Stimulated activated CD8-positive, alpha-beta memory T cell treated with anti-CD3 and anti-CD28 coated beads, Interleukin-15, amount 100 ng/mL, for 24 hours (primary cell): ENCODE measurements at places on chromosomes 11 and 22.

GRCh38 chr11:112115386-112115785, 28.7 kb downstream of the SDHD start:
- no peak for DNase-seq

GRCh38 chr22:33640900-33641299, 279.4 kb downstream of the LARGE1 start:
- no peak for DNase-seq

GRCh38 chr11:35605706-35606105, 12.6 kb upstream of the FJX1 start:
- no peak for DNase-seq

DNA sequence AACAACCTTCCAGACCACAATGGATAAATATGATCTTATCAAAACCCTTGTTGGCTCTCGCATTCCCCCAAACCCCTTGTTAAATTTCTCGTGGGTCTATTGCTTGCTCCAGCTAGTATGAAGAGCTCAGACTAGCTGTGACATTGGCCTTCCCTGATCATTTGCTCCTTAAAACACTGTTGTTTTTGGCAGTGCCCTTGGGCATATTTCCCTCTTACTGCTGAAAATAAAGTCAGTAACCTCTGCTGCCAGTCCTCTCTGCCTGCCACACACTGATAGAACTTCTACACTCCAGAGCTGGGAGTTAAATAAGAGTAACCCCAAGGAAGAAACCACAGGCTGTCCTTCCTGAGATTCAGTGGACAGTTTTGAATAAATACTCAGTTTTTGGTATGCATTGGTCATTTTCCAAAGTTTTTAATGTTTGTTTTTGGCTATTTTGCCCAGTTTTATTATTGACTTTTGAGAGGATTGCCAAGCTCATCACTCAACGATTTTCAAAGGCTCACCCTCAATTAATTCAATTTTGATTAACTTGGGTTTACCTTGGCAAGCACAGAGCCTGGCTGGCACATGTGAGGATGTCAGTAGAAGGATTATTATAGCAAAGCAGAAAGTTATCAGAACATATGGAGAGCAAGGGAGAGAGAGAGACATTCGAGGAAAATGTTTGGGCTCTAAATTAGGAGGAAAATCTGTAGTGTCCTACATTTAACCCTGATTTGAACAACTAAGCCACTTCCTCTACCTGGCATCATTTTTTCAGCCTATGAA, 84.3 kb upstream of the SYN3 start:
- no peak for DNase-seq

- DNase-seq, result no peak
Observed at GRCh38 chr22:42317008-42317407, 46.6 kb upstream of the TCF20 start.

- no peak for DNase-seq
Observed at GRCh38 chr11:105774899-105775298, 165.0 kb downstream of the GRIA4 start.

- no peak for DNase-seq
Observed at GRCh38 chr11:47060807-47061206, 115.9 kb downstream of the ARFGAP2 start.

DNA sequence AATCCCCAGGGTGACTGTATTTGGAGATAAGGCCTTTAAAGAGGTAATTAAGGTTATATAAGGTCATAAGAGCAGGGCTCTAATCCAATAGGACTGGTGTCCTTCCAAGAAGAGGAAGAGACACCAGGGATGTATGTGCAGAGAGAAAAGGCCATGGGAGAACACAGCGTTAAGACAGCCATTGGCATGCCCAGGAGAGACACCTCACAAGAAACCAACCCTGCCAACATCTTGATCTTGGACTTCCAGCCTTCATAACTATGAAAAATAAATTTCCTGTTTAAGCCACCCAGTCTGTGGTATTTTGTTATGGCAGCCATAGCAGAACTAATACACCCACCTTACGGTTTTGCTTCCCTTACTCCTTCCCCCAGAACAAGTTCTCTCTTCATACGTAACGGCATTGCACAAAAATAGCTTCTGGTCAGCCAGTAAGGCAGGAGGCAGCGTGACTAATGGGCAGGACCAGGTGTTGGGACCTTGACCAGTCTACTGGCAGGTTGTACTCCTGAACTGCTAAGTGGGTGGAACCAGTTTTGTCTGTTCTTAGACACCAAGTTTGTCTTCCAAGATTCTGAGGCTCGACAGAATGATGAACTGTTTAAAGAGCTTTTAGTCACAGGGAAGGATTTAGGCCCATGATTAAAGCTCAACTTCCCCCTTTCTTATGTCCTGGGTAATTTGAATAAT, 31.9 kb upstream of the UPB1 start:
- DNase-seq, result no peak

GRCh38 chr11:60931917-60932316, 7.7 kb downstream of the TMEM132A start:
- DNase-seq, result no peak

GRCh38 chr11:115396533-115396932, 107.7 kb downstream of the CADM1 start:
- DNase-seq, result no peak

DNA sequence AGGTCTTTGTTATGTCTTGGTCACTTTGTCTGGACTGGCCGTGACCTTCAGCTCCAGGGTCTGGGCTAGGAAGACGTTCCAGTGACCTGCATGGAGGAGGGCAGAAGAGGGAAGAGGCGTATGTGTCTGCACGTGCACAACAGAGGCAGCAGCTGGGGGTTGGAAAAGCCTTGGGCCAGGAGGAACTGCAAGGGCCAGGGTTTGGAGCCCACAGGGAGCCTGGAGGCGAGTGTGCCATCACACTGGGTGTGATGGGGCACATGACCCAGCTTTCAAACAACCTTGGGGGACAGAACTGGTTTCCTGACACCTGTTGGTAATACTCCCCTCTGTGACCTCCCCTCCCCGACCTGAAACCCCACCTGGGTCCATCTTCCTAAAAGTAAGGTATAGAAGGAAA, 34.7 kb downstream of the CHRDL2 start:
- no peak for DNase-seq

DNA sequence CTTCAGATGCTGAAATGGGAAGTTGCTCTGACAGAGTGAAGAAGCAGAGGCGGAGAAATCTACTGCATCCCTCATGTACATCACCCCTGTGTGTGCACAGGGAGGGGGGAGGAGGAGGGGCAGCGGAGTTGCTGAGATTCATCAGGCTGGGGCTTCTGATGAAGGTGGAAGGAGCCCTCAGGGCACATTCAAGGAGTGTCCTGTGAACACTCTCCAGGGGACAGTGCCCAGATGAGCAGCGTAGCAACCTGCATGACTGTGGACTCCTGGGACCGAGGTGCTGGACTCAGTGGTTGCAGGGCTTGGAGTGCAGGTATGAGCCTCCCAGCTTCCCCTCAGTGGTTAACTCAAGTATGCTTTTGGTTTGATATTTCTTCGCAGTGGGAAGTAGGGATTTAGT, 257.8 kb upstream of the B3GAT1 start:
- DNase-seq, result no peak

DNA sequence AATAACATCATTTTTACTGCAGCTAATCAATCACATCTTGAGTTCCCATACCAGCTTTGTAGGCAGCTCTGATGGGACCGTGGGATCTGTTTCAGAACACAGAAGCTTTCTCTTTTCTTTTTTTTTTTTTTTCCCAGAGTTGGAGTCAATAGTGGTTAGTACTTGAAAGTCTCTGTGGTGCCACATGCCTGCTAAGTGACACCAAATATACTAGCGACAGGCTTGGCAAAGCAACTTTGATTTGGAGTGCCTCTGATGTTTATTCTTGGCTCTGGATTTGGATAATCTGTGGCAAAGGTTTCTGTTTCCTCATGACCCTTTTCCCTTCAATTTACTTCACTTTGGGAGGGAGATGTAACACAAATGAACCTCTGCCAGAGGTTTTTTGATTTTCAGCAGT, 681.4 kb upstream of the TENM4 start:
- DNase-seq, result no peak

- DNase-seq, result no peak
Observed at GRCh38 chr22:47168441-47168840, 406.0 kb downstream of the TBC1D22A start.

DNA sequence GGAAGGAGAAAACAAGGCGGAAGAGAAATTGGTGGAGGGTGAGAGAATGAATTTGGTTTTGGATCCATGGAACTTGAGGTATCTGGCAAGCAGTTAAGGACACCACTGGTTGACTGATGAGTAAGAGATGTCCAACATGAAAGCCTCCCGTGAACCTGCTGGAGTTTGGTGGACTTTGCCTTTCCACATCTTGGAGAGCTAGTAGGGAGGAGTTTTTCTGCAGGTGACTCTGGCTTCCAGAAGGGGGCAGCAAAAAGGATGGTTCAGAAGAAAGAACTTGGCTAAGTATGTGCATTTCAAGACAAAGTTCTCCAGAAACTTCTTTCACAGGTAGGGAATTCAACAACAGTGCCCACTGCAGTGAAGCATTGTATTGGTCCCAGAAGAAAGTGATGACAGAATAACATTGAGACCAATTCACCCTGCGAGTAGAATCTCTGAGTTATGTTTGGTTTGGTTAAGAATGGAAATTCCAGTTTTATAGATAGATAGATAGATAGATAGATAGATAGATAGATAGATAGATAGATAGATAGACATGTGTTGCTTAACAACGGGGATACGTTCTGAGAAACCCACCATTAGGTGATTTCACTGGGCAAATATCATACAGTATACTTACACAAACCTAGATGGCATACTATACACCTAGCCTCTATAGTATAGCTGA, 28.5 kb downstream of the DCDC1 start:
- no peak for DNase-seq

- DNase-seq, result no peak
Observed at GRCh38 chr11:76658231-76658630, 12.3 kb downstream of the LRRC32 start.

- DNase-seq, result no peak
Observed at GRCh38 chr11:93133488-93134109, 64.2 kb downstream of the SLC36A4 start.

DNA sequence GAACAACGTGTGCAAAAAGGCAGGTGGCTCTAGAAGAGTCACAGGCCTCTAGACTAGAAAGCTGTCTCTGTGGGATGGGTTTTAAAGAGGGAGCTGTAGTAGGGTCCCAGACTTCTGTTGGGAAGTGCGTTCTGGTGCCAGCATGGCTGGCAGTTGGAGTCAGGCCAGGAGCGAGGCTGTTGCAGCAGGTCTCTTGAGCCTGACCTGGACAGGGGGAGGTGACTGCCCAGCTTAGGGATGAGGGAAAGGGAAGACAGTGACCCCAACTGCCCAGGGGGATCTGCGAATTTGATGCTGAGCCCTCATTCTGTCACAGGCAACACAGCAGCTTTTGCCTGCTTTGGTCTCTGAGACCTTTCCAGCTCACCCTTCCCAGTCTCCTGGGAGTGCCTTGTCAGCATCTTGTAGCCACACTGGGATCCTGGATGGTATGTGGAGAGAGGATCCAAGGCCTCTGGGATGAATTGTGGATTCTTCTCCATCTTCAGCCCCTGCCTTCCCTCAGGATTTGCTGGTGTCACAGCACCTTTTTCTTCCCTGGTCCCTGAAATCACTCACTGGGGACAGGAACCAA, 3.4 kb downstream of the TSKU start:
- DNase-seq, result no peak

DNA sequence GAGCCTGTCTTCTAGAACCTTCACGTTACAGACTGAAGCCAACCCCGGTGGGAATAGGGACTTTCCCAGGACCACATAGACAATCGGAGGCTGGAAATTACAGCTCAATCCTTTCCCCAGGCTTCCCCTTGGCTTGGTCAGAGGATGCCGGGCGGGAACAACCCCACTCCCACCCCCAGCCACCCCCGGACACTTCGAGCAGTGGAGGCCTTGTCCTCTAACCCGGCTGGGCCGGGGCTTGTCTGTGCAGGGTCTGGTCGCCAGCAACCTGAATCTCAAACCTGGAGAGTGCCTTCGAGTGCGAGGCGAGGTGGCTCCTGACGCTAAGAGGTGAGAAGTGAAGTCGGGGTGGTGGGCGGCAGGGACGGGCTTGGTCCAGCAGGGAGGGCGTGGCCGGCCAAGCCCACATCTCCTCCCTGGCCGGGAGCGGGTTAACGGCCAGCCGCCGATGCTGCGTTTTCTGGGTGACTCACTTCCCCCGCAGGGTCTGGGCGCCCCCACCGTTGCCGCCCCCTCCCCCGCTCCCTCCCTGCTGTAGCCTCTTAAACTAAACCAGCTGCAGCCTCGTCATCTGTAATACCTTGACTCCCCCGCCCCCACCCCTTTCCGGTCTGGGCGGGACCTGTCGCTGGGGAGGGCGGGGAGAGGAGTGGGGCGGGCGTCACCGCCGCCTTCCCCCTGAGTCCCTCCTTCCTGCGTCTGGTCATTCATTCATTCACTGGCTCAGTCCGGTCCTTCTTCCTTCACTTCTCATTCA, 1.5 kb downstream of the LGALS1 start:
- peak; percentile 77 for DNase-seq

GRCh38 chr11:65375012-65375411, 7.4 kb downstream of the SLC25A45 start:
- DNase-seq, result no peak

DNA sequence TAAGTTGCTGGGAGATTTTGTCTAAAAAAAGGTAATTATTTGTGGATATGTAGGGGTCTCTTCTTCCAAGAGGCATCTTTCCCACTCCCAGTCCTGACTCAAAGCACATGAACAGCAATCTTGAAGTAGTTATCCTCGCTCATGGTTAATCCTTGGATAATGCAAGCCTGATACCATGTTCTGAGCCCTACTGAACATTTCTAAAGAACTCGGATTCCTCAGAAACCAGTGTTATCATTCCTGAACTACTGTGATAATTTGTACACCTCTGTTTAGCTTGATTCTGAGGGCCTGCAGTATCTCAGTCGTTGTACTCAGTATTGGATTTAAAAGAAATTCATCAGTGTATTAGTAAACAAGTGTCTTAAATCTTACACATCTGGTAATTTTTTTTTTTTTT, 22.3 kb upstream of the RCE1 start:
- DNase-seq, result no peak

GRCh38 chr22:47061226-47061625, 298.8 kb downstream of the TBC1D22A start:
- no peak for DNase-seq

- DNase-seq, result no peak
Observed at GRCh38 chr11:441043-441417, 781 bp downstream of the ANO9 start.

GRCh38 chr11:76269247-76269646, 62.9 kb upstream of the WNT11 start:
- no peak for DNase-seq

- no peak for DNase-seq
Observed at GRCh38 chr11:96125400-96125799, 201.5 kb upstream of the MTMR2 start.

GRCh38 chr11:11403763-11404725, 51.0 kb upstream of the CSNK2A3 start:
- no peak for DNase-seq
